ENCODE measurements at places on chromosomes 4 and X.

DNA sequence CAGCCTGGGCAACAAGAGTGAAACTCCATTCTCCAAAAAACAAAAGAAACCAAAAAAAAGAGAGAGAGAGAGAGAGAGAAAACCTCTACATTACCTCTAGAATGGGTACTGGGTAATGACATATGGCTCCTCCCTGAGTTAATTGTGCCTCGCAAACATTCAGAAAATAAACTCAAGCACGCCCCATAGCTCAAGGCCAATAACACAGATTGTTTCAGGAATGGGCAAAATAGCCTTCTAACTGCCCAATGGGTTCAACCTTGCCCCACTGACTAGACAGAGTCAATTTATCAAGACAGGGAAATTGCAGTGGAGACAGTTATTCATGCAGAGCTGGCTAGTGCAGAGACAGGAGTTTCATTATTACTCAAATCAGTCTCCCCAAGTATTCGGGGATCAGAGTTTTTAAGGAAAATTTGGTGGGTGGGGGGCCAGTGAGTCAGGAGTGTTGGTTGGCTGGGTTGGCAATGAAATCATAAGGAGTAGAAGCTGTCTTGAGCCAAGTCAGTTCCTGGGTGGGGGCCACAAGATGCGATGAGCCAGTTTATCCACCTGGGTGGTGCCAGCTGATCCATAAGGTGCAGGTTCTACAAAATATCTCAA lies 25.1 kb downstream of the NIPAL1 start:
- no peak for DNase-seq

- no peak for DNase-seq
Measured at GRCh38 chrX:13464599-13465275, 104.7 kb upstream of the EGFL6 start.

- DNase-seq = peak; percentile 45
Measured at GRCh38 chr4:122003335-122003734, 51.5 kb upstream of the TRPC3 start.

GRCh38 chr4:82784681-82785610 lies 13.7 kb downstream of the SCD5 start:
- DNase-seq = peak; percentile 79

- DNase-seq = no peak
Measured at GRCh38 chr4:144338148-144338547, 197.6 kb upstream of the GYPA start.

DNA sequence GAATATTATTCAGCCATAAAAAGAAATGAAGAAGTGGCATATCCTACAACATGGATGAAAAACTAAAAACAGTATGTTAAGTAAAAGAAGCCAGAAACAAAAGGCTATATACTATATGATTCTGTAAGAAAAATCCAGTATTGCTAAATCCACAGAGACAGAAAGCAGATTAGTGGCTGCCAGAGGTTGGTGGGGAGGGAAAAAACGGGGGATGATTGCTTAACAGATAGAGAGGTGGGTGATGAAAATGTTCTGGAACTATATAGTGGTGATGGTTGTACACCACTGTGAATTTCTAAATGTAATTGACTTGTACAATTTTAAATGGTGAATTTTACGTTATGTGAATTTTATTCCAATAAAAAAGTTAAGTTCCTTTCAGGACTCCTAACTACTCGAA lies 157.6 kb upstream of the SH3RF1 start:
- no peak for DNase-seq
